Activated CD4-positive, alpha-beta T cell treated with anti-CD3 and anti-CD28 coated beads, Interleukin-2, amount 50 U/mL, for 16 hours (primary cell): ENCODE measurements at places on chromosomes 2 and 18.

DNA sequence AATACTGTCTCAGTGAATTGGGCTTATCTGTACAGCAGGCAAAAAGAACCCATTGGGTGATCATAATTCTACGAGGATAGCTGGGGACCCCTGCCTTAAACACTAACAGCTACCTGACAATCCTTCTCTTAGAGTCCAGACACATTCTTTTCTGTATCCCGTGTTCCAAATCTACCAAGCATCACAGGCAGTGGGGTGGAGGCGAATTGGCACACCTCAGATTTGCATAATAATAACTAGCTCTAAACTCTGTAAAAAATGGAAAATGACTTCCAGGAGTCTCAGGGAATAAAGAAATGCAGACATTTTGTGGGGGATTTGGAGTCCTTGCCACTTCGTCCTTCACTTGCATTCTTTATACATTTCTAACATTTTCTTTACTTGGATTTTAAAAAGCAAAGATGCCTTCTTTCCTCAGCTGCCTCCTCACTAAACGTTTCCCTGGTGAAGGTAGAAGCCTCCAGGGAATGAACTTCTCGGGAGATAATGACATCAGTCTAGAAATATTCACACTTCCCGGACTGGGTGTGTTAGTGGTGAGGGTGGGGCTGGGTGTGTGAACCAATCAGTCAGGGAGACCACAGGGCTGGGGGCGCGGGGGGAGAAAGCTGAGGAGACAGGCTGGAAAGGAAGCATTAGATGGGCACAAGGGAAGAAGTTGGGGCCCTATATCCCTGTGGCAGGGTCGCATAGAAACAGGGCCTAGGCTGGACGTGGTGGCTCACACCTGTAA is 59.1 kb upstream of the BOD1L2 start:
- no peak for DNase-seq

DNA sequence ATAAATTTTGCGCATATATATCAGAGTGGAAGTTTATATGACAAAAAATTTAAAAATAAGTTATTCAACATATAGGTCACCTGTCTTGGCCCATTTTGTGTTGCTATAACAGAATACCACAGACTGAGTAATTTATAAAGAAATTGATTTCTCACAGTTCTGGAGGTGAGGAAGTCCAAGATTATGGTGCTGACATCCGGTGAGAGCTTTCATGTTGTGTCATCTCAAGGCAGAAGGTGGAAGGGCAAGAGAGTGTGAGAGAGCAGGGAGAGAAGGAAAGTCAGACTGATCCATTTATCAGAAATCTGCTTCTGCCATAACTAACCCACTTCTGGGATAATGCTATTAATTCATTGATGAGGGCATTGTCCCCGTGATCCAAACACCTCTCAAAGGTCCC is 9.0 kb upstream of the FEZ2 start:
- DNase-seq = peak; percentile 14

DNA sequence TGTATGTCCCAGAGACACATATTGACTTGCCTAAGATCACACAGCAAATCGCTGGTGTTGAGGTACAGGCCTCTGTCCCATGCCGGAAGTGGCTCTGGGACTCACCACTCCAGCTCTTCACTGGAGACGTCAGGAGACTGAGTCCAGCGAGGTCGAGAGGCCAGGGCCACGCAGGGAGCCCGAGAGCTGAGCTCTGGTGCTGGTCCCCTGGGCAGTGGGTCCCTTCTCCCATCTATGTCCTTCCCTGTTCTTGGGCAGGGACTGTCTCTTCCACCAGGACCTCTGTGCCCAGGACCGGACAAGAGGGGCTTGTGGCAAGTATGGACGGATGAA is 62.4 kb upstream of the TWIST2 start:
- no peak for DNase-seq

DNA sequence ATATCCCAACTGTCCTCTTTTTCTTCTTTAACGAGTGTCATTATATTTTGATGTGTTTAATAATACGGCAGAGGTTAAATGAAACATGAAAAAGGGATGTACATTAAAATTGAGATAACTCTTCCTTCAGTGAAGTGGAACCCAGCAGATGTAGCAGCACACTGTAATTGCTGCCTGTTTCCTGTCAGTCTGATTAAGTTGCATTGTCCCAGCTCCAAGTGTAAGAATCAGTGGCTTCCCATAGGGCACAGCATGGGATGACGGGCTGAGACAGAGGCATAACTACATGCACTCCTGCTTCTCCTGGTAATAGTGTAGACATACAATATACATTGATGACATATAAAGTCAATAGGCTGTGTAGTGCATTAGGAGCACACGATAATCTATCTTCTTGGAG is 175.8 kb upstream of the TCF4 start:
- DNase-seq = no peak

- DNase-seq = no peak
Observed at GRCh38 chr2:152584301-152584700, 133.0 kb downstream of the PRPF40A start.

GRCh38 chr2:114007436-114007835 is 117.5 kb downstream of the ACTR3 start:
- no peak for DNase-seq

- DNase-seq = no peak
Observed at GRCh38 chr2:31163011-31163539, 24.8 kb upstream of the GALNT14 start.

- no peak for DNase-seq
Observed at GRCh38 chr2:96249654-96250053, 16.1 kb downstream of the TMEM127 start.

GRCh38 chr18:38930881-38931753 is 1365.5 kb upstream of the CELF4 start:
- DNase-seq = no peak

DNA sequence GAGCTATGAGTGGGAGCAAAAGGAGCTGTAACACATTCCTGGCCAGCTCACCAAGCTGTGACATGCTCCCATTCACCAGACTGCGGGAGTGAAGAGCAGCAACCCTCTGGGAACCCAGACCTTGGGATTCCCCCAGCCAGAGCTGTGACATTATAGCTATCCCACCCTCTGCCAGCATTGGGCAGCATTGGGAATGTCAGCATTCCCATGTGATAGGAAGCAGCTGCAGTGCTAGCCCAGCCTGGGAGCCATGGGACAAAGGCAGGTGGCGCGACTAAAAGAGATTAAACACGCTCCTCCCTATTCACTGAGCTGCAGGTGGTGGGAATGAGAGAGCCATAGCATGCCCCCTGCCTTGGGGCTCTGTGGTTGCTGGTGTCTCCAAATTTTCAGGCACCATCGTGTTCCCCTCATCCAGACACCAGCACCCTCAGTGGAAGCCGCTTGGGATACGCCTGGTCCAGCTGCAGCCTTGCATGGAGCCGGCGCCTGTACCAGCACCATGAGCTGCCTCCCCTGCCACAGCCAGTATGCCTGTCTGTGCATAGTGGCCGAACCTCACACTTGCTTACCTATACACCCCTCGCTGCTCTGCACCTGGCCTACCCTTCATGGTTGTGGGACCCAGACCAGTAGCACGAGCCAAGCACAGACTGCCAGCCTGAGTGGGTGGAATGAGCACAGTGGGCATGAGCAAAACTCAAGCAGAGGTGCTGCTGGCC is 695.6 kb upstream of the GCFC2 start:
- no peak for DNase-seq

DNA sequence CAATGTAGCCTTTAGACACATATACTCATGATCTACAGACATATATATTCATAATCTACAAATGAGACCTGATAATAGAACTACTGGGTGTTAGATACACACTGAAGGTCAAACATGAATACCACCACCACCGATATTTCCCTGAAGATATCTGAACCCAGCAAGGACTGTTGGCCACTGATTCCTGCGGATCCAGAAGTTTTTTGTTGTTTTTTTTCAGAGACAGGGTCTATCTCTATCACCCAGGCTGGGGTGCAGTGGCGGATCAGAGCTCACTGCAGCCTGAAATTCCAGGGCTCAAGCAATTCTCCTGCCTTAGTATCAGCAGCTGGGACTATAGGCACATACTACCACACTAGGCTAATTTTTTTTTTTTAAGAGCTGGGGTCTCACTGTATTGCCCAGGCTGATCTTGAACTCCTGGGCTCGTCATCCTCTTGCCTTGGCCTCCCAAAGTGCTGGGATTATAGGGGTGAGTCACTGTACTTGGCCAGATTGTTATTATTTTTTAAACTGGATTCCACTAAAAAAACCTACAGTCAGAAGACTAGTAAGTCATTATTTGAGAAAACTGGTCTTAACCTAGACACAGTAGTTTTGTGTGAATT is 1.8 kb downstream of the METTL5 start:
- DNase-seq = no peak

GRCh38 chr2:128742467-128742866 is 423.8 kb upstream of the HS6ST1 start:
- DNase-seq = no peak

GRCh38 chr18:50751490-50751889 is 68.3 kb downstream of the MRO start:
- no peak for DNase-seq

- DNase-seq = no peak
Observed at GRCh38 chr2:96993367-96993766, 7.0 kb upstream of the FAM178B start.

DNA sequence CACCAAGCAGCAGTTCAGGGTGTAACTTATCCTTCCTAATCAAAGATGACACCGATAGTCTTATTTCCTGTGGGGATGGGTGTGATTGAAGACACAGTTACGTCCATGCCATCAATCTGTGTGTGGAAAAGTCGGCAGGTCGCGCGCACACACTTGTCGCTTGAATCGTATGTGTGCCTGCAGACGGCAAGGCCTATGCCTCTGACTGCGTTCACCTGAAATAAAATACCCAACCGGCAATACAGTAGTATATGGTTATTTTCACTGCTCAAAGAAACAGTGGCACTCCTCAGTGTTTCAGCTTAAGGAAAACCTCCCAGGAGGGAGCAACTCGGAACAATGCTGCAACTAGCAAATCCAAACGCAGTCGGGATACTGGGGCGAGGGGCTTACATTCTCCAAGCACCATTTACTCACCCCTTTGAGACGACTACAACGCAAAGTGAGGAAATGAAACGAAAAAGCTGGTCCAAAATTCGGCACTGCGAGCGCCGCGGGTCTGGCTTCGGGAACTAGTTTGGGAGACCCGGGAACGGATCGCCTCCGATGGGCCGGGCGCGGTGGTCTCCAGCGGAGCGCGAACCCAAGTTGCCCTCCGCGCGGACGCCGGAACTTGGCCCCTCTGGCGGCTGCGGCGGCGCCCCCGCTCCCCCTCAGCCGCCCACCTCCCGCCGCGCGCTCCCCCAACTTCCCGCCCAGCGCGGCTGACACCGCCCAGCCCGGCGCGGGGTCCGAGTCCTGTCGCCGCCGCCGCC is 675 bp downstream of the PRKD3 start:
- peak; percentile 41 for DNase-seq

- DNase-seq = no peak
Observed at GRCh38 chr2:16840496-16841172, 175.0 kb upstream of the CYRIA start.

DNA sequence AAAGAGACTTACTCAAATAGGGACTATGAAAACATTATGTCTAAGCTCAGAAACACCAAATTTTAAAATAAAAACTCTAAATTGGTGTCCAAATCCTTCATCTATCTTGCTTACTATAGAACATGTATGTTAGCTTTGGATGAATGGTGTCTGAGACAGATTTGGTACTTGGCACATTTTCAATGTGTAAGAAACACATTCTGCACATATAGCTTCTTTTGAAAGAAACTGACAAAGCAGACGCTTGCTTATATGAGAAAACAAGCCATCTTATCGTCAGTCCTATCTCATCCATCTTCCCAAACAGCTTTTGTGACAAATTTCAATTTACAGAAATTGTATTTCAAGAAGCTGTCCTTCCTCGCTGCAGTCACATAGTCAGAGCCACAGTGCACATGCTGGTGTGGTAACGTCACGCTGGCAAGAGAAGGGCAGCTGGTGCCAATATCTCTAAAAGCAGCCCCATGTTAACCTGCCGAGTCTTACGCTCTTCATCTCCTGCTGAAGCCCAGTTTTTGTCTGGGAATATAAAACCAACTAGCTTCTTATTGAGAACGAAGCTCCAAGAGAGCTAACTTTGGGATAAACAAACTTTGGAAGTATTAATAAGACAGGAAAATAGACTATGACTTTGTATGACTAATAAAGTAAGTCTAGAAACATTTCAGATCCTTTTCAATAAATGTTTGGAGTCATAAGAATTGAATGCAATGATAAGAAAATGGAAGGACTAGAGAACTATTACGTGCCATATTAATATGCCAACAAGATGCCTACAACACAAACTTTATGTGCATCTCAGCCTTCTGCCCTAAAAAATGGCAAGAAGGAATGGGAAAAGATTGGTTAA is 74.9 kb upstream of the TFCP2L1 start:
- no peak for DNase-seq

DNA sequence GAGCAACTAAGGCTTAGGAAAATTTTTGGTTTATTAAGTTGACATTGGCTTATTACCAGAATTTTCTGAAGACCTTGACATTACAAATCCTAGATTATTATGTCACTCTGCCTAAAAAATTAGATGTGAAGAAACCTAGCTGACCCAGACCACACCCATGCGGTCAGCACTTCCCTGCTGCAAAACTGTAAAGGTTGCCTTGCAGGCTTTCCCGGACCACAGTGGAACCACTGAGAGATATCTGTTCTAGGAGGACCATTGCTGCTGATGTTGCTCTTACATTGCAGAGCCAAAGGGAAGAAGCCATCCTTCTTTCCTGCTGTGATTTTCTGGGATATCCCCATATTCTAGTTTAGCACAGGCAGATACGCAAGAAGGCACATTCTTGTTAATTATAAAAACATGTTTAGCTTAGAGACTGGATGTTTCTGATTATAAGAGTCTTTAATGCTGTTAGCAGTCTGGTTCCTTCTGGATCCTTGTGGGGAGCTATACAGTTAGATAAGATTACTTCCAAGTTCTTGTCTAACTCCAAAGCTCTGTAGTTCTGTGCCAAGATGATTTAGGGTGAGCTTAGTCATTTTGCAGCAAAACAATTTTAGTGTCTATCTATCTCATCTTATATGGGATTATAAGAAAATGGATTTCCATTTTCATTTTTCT is 70.2 kb downstream of the AOX1 start:
- DNase-seq = no peak

DNA sequence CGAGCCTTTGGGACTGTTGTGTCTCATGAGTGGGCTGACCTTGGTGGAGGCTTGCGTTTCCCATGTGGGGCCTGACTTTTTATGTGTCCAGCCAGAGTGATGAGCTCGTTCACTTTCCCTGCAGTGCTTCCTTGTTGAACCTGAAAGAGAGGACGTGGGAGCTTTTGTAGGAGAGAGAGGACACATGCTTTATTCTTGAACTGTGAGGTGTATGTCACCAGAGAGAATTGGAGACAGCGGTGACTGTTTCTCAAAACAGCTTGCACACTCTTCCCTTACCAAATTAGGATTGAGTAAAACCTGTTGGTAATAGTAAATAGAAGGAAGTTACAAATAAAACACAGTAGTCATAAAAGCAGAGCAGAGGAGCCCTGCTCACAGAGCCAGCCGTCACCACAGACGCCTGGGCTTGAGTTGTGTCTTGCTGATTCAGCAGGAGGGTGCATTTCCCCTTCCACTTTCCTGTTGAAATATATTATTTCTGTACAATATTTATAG is 60.7 kb downstream of the INPP4A start:
- peak; percentile 21 for DNase-seq

- no peak for DNase-seq
Observed at GRCh38 chr2:135617501-135618015, 86.3 kb downstream of the R3HDM1 start.

GRCh38 chr2:169354244-169354643 is 8.1 kb downstream of the LRP2 start:
- peak; percentile 28 for DNase-seq

GRCh38 chr2:159200498-159200897 is 86.0 kb downstream of the WDSUB1 start:
- DNase-seq = no peak
